ENCODE measurements at places on chromosomes 1 and 21. TPM values are rescaled to one million over a fixed set of nuclear protein-coding genes. Genes with fewer than 3 reads are reported as not detected.

Gene HES3
- not detected for total RNA-seq

Gene LCE1B
- total RNA-seq = not detected

Gene PPIAL4G
- total RNA-seq = not detected

Gene NBPF6
- total RNA-seq = not detected

Gene PM20D1
- not detected for total RNA-seq

Gene OR2T2
- not detected for total RNA-seq

Gene CELA2B
- 1.6 TPM for total RNA-seq

Gene NBPF8
- 8.9 TPM for total RNA-seq

Gene CCDC181
- 0.52 TPM for total RNA-seq

Gene FOXD2
- under 0.01 TPM for total RNA-seq

Gene HCN3
- total RNA-seq = 1.0 TPM

Gene GPA33
- total RNA-seq = under 0.01 TPM

Gene NR0B2
- total RNA-seq = not detected

Gene ITLN2
- total RNA-seq = not detected

Gene HAPLN2
- 0.52 TPM for total RNA-seq

All from skeletal muscle tissue (tissue), 5 donors.